Mesendoderm (in vitro differentiated cells): ENCODE measurements at places on chromosomes 16 and 17.

GRCh38 chr16:48864055-48864454 is 254.1 kb upstream of the N4BP1 start:
- no peaks in the 10 kb centered on the region for H3K36me3 ChIP-seq
- no peaks in the 10 kb centered on the region for H3K27me3 ChIP-seq
- H3K4me1 ChIP-seq = no peaks in the 10 kb centered on the region
- no peak overlapping the region for H3K4me3 ChIP-seq

GRCh38 chr16:425082-425718 is at the start of gene RAB11FIP3:
Gene RAB11FIP3 (plus strand): TSS chr16:425649. CDS start chr16:426007, 358 bp downstream.
- H3K27ac ChIP-seq = no peak within 1 kb of the TSS
- peak; percentile 85 for DNase-seq
- H3K27me3 ChIP-seq = peaks cover 7% of the 10 kb centered on the region
- no peaks in the 10 kb centered on the region for H3K36me3 ChIP-seq
- peak within 1 kb of the TSS; percentile 45 for H3K4me3 ChIP-seq

GRCh38 chr17:15264542-15264941 is 584 bp downstream of the PMP22 start:
- H3K36me3 ChIP-seq = no peaks in the 10 kb centered on the region
- H3K27ac ChIP-seq = no peak overlapping the region
- peaks cover 2% of the 10 kb centered on the region for H3K4me1 ChIP-seq
- H3K4me3 ChIP-seq = no peak overlapping the region

GRCh38 chr17:47733047-47733673 is at the start of gene TBX21:
Gene TBX21 (plus strand): TSS chr17:47733236. CDS start chr17:47733455, 219 bp downstream.
- H3K36me3 ChIP-seq = no peaks in the 10 kb centered on the region
- peak; percentile 91 for DNase-seq
- peaks cover 16% of the 10 kb centered on the region for H3K27me3 ChIP-seq
- H3K4me3 ChIP-seq = no peak within 1 kb of the TSS

DNA sequence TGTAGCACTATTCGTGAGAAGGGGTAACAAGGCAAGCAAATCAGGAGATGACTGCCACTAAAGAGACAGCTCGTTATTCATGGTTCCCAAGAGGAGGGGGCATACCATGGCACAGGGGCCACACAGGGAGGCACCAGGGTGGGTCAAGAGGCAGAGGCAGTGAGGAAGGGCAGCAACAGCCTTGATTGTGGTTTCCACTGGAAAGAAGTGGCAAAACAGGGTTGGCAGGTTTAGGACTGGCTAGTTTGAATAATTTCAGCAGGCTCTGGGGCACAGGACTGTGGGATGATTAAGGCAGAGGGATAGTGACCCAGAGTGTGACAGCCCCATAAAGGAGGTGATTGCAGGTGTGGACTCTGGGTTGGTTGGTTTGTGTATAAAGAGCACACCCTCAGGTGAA is 188.9 kb downstream of the CBLN1 start:
- H3K4me3 ChIP-seq = no peak overlapping the region
- no peaks in the 10 kb centered on the region for H3K36me3 ChIP-seq
- no peaks in the 10 kb centered on the region for H3K27me3 ChIP-seq
- DNase-seq = no peak

GRCh38 chr17:66301367-66301863 is 998 bp upstream of the PRKCA start:
- H3K4me1 ChIP-seq = peaks cover 3% of the 10 kb centered on the region
- DNase-seq = no peak
- H3K27me3 ChIP-seq = peaks cover 12% of the 10 kb centered on the region
- H3K4me3 ChIP-seq = no peak overlapping the region
- H3K27ac ChIP-seq = no peak overlapping the region
- no peaks in the 10 kb centered on the region for H3K36me3 ChIP-seq

DNA sequence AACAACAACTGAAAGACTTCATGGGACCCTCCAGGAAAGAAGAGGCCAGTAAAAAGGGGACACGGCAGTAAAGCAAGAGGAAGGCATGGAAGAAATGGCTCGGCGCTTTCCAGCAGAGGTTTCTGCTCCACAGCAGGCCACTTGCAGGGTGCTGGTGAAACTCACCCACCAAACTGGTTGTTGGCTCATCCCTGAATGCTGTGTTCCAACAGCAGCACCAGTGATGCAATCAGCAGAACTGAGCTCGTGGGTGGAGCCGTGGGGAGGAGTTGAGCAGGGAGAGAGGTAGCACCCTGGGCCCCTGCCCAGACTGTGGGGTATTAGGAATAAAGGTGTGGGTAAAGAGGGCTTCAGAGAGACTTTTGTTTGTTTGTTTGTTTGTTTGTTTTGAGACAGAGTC is 62.8 kb upstream of the ADCY9 start:
- no peak overlapping the region for H3K27ac ChIP-seq
- no peaks in the 10 kb centered on the region for H3K4me1 ChIP-seq
- no peaks in the 10 kb centered on the region for H3K36me3 ChIP-seq
- H3K27me3 ChIP-seq = no peaks in the 10 kb centered on the region
- H3K4me3 ChIP-seq = no peak overlapping the region

- peak; percentile 82 for DNase-seq
- no peaks in the 10 kb centered on the region for H3K36me3 ChIP-seq
- no peak overlapping the region for H3K4me3 ChIP-seq
- no peak overlapping the region for H3K27ac ChIP-seq
- no peaks in the 10 kb centered on the region for H3K4me1 ChIP-seq
Measured at GRCh38 chr17:11610999-11611566, 12.8 kb downstream of the DNAH9 start.
